AG08395 (cell line): ENCODE measurements at places on chromosomes 4 and X.

DNA sequence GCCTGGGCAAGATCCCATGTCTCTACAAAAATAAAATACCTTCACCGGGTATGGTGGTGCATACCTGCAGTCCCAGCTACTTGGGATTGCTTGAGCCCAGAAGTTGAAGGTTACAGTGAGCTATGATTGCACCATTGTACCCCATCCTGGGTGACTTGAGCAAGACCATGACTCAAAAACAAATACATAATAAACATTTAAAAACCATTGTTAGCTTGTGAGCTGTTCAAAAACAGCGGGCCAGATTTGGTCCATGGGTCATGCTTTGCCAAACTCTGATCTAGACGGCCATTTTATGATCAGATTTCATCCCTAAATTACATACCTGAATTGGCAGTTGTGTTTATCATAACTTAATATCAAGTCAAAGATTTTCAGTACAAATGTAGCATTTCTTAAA, 76.0 kb upstream of the GPM6B start:
- no peak for DNase-seq

- no peak for DNase-seq
Measured at GRCh38 chrX:33001107-33001506, 210.2 kb downstream of the DMD start.

DNA sequence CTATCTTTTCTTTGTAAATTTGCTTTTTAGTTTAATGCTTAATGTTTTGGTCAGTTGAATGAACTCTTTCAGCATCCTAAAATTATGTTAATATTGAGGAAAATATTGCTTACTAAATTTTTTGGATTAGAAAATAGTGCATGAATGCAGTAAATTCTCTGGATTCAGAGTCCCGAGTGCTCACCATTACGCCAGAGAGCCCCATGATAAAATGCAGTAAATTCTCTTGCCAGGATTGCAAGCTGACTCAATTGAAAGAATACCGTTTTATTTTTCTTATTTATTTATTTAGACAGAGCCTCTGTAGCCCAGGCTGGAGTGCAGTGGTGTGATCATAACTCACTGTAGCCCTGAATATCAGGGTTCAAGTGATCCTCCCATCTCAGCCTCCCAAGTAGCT, 60.9 kb upstream of the ENPEP start:
- no peak for DNase-seq

GRCh38 chr4:121939690-121940089, 12.2 kb downstream of the TRPC3 start:
- DNase-seq, result no peak

DNA sequence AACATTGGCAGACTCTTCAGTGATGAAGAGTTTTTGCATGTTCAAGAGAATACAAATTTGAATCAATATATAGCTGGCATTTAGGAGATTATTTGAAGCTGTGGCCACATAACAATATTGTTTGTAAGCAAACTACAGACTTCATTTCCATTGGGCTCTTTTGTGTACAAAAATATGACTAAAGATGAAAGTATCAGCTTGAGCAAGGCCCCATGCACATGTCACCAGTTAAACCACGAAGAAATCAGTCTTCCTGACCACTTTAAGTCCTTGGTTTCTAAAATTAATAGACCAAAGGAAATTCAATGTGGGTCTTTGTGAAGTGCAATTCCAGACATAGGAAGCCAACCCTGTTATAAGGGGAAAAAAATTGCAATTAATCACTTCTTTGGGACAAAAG, 1664.6 kb upstream of the ADGRL3 start:
- DNase-seq, result no peak

DNA sequence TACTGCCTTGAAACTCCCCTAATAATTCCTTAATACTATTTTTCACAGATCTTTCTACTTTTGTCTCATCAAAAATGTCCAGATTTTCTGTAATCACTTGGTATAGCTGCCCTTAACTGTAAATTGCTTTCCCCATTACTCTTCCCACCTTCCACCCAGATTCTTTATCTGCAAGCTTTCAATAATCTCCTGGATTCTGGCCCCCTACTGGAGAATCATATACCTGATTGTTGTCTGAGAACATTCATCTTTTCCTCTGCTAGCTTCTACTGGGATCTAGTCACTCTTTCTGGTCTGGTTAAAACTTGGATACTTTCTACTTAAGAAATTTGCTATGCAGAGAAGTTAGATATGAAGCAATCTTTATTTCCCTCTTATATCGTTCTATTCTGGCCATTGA, 552.6 kb downstream of the PCDH19 start:
- DNase-seq, result no peak

GRCh38 chrX:132482632-132483031, 6.2 kb downstream of the MBNL3 start:
- DNase-seq, result no peak
